ENCODE measurements at places on chromosomes 5 and 9.

- DNase-seq = no peak
Observed at GRCh38 chr9:20303996-20304395, 318.3 kb downstream of the MLLT3 start.

DNA sequence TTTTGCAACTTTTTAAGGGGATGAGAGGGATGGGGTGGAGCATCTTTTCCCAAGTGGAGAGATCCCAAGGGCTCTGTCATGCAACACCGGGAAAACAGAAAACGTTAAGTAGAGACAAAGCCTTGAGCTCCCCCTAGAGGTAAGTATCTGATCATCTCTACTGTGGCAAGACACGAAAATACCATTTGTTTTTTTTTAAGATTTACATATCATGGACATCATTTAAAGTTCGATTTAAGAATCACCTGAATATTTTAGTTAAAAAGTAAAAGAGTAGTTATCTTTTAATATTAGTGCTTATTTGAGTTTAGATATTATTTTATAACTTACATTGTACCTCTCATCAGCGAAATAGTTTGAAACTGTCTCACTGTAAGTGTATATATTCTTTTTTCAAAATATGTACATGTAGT is 200.4 kb downstream of the LRRC70 start:
- DNase-seq = peak; percentile 65

DNA sequence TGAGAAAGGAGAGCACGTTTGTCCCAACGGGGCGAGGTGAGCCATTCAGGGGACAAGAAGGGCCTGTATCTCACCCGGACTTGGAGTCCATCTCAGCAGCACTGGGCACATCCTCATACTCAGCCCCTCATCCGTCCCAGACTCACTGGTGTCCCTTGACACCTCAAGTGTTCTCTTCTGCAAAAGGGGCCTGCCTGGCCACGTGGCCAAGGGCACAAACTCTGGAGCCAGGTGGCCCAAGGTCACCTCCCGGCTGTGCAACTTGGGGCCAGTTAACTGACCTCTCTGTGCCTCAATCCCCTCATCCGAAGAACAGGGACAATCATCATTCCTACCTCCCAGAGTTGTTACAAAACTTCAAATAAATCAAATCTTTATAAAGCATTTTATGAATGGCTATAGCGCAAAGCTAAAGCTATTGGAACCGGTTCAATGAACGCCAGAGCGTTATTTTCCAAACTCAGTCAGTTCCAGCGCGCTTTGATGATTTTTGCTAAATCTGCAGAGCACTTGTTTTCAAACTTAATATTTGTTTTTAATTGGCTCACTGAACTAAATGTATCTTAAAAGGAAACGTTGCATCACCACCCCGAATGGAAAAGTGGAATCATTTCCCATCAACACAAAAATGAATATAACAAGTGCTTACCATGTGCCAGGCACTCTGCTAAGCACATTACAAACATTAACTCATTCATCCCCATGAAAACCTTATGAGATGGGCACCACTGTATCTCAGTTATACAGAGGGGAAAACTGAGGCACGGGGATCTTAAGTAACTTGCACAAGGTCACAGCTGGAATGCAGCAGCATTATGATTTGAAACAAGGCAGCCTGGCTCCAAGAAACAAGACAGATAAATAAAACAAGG is 49.3 kb downstream of the DUSP1 start:
- DNase-seq = no peak

DNA sequence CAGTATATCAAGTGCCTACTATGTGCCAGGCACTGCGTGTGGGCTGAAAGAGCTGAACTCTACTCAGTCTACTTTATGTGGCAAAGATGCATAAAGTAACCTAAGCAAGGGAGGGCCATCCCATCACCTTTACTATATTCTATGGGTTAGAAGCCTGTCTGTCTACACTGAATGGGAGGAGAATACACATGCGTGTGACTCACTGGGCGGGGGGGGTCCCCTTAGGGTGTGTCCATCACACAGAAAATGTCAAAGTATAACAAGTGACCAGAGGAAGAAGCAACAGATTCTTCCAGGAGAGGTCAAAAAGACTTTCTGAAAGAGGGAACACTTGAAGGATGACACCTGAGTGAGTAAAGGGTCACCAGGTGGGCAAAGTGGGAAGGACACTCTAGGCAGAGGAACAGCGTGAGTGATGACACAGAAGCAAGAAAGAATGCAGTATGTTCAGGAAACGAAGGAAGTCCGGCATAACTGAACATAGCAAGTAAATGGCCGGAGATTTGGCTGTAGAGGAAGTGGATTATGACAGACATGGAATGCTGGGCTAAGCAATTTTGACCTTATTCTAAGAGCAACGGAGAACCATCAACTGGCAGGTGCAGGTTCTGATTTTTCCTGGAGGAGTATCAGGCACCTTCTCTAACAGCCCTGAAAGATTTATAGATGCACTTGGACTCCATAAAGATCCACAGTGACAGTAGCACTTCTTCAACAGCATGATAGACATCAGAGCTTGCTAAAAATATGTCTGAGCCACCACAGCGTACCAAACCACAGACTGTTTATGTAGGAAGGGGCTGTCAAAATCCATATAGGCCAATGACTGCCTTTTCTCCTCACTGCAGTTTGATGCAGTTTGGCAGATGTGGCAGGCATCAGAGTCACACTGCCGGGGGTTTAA is 8.0 kb upstream of the WHRN start:
- no peak for DNase-seq

GRCh38 chr9:69155341-69156030 is 18.6 kb upstream of the TJP2 start:
- DNase-seq = no peak

DNA sequence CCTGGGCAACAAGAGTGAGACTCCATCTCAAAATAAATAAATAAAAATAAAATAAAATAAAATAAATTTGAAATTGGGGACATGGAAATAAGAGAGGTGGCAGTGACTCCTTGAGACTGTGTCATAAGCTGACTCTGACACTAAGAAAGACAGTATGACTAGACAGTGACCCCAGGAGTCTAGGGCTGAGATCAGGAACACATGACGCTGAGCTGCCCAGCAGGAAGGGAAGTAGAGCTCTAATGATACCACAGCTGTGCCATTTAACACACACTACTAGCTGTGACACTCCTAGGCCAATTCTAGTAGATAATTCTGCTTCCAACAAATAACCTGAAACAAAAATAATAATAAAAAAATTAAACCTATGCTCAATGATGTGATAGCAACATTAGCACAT is 293.0 kb downstream of the SEC61B start:
- DNase-seq = no peak

- no peak for DNase-seq
Observed at GRCh38 chr9:37939575-37940095, 35.7 kb upstream of the SLC25A51 start.

DNA sequence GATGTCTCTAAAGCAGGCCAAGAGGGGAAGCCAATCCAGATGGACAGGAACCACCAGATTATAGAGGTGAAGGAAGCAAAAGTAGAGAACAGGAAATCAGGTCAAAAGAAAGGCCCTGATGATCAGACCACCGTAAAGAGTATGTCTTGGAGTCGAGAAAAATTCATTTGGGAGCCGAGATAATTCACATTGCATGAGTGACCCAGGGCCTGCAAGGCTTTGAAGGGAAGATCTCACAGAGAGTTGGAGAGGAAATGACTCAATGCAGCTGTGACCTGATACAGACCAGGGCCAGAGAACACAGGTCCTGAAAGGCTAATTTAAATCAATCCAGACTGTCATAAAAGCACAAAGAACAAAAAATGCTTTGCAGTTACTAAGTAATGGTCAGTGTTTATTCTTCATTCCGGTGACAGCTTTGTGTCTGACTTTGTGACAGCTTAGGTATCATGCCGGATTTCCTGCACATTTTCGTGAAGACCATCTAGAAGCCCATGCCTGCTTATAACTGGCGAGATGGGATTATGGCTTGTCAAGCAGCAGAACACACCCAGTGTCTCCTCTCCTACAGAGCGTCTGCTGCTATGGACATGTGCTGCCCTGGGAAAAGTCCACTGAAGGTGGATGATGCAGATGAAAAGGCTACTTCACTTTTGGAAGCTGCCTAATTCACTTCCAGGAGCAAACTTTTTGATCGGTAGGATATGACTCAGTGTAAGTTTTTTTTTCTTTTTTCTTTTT is 5.8 kb upstream of the ACTBL2 start:
- peak; percentile 2 for DNase-seq

DNA sequence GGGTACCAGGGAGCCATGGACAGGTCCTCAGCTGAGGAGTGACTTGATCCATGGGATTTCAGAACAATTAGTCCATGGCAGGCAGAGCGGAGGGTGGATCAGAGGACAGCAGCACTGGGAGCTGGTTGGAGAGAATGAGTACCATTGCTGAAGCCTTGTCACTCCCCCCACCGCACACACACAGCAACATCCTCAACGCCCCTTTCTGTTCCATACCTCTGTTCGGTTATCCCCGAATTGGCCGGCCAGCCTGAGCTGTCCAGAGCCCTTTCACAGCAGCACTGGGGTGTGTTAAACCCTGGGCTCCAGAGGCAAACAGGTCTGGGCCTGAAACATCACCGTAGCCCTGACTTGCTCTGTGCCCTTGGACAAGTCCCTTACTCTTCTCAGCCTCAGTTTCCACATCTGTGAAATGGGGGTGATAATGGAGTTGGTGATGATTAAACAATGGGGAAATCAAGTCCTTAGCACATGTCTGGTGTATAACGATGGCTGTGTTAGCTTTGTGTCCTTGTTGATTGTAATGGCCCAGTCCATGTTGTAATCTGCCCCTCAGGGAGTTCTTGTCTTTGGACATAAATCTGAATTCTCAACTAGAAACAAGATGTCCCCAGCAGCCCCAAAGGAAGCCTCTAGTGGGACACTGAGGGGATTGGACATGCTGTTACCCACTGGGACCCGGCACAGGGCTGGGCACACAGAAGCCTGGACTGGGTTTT is 16.9 kb downstream of the GSN start:
- no peak for DNase-seq

DNA sequence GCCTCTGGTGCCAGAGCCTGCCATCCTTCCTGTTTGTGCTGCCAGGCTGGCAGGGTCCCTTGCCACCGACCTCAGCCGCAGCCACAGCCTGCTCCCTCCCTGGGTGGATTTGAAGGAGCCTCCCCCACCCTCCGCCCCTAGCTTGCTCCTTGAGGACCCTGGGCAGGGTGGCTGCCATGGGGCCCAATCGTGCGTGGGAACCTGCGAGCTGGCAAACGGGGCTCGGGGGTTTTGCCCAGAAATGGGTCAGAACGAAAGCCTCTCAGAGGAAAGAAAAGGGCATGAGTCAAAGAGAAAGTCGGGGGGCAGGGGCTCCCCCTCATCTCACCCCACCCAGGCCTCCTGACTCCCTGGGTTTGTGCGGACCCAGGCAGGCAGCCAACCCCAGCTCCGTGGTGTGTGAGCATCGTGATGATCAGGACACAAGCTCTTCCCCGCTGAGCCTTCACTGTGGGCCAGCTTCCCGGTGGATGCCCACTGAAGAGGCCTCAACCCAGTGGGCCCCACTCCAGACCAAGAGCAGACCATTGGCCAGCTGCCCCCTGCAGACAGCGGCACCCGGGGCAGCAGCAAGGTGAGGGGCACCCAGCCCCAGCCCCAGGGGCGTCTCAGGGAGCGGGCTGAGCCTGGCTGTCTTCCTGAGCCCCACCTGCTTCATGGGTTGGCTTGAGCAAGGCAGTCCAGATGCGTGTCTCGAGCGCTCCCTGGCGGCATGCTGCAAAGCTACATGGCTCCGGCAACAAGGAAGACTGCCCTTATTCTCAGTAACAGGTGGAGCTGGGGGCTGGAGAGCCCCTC is 3.0 kb upstream of the FUT7 start:
- peak; percentile 88 for DNase-seq

DNA sequence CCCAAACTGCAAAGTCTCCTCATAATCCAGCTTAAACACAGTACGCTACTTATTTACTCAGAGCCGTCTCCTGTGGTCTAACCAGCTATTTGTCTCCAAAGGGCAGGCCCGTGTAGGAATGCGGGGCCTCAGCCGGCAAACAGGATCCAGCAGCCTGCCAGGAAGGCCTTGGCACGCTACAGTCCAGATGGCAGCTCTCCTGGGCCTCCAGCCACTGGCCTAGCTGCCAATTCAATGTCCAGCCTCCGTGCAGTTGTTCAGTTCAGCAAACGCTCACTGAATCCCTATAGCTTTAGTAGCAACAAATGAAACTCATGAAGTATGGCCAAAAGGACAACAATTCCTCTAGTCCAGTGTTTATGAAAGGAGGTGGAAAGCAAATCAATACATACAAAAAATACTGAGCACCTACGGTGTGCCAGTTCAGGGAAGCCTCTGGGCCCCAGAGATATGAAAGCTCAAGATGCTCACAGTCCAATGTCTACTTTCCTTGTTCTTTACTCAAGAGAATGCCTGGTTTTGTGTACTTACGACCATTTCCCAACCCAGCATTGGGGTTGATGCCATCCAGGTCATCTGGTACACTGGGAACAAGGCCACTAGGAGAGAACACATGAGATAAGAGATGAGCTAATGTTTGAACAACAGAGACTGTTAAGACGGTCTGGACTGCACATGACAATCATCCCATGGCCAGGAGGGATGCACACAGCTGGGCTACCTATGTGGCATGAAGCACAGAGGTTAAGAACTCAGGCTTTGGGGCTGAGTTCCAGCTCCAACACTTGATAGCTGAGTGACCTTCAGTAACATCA is 8.3 kb downstream of the CDK5RAP2 start:
- no peak for DNase-seq

- DNase-seq = no peak
Observed at GRCh38 chr5:36694351-36694750, 87.9 kb downstream of the SLC1A3 start.

GRCh38 chr5:72288924-72289323 is 31.1 kb downstream of the MRPS27 start:
- no peak for DNase-seq

- DNase-seq = no peak
Observed at GRCh38 chr5:54324651-54325271, 14.4 kb upstream of the ARL15 start.

DNA sequence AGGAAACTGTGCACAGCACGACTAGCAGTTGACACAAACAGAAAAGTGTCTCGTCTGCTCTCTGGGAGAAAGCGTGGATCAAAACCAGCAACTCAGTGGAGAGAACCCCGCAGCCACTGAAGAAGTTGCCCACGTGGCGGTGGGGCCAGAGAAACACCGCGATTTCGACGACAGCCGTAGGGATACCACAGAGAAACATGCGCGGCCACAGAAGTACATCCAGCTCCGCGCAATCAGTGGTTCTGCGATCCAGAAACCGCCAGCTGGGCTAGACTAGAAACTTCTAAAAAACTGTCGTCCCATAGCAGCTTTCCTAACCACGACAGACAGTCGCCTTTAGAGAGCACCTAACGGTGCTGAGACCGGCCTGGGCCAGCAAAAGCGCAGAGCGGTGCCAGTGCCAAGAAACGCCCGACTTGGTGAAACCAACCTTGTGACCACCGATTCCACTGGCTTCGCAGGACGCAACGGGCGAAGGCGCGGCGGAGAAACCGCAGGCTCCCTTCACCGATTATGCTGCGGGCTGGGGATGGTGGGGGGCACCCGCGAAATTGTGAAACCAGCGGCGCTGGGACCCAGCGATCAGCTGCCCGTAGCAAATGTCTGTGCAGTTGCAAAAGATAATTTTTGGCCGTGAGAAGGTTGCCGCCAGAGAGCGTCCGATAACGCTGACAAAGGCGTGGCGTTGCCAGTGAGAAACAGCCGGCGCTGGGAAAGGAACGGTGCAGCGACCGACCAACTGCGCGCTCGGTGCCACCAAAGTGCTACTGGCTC is 2.7 kb upstream of the ANXA2R start:
- DNase-seq = peak; percentile 95

GRCh38 chr9:98256756-98257155 is 1.3 kb upstream of the TBC1D2 start:
- DNase-seq = peak; percentile 65
